Neuronal stem cell (in vitro differentiated cells): ENCODE measurements at places on chromosomes 16 and 17.
A peak's percentile ranks its signal among the peaks of the same experiment; 100 is the strongest.

- H3K36me3 ChIP-seq = no peaks in the 10 kb centered on the region
- peaks cover 11% of the 10 kb centered on the region for H3K4me1 ChIP-seq
- no peaks in the 10 kb centered on the region for H3K27me3 ChIP-seq
- no peak overlapping the region for H3K27ac ChIP-seq
- no peak overlapping the region for H3K4me3 ChIP-seq
Observed at GRCh38 chr17:27532269-27533263, 76.3 kb downstream of the KSR1 start.

DNA sequence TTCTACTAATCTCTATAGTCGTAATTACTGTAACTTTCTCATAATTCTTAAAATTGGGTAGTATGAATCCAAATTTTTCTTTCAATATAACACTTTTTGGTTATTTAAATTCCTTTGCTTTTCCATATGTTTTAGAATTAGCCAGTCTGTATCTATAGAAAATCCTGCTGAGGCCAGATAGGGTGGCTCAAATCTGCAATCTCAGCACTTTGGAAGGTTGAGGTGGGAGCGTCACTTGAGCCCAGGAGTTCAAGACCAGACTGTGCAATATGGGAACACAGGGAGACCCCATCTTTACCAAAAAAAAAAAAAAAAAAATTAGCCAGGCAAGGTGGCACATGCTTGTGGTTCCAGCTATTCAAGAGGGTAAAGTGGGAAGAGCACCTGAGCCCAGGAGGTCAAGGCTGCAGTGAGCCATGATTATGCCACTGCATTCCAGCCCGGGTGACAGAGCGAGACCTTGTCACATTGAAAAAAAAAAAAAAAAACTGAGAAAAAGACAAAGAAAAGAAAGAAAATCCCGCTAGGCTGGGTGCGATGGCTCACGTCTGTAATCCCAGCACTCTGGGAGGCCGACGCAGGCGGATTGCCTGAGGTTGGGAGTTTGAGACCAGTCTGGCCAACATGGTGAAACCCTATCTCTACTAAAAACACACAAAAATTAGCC lies 9.3 kb downstream of the TERF2 start:
- no peak for DNase-seq
- H3K36me3 ChIP-seq = peaks cover 15% of the 10 kb centered on the region
- no peak overlapping the region for H3K4me3 ChIP-seq
- H3K27me3 ChIP-seq = no peaks in the 10 kb centered on the region
- no peak overlapping the region for H3K27ac ChIP-seq

GRCh38 chr16:70472786-70473433 lies 18.5 kb downstream of the FCSK start:
- no peak overlapping the region for H3K4me3 ChIP-seq
- H3K4me1 ChIP-seq = peaks cover 4% of the 10 kb centered on the region
- H3K36me3 ChIP-seq = peaks cover 6% of the 10 kb centered on the region
- no peak overlapping the region for H3K27ac ChIP-seq
- no peak for DNase-seq

DNA sequence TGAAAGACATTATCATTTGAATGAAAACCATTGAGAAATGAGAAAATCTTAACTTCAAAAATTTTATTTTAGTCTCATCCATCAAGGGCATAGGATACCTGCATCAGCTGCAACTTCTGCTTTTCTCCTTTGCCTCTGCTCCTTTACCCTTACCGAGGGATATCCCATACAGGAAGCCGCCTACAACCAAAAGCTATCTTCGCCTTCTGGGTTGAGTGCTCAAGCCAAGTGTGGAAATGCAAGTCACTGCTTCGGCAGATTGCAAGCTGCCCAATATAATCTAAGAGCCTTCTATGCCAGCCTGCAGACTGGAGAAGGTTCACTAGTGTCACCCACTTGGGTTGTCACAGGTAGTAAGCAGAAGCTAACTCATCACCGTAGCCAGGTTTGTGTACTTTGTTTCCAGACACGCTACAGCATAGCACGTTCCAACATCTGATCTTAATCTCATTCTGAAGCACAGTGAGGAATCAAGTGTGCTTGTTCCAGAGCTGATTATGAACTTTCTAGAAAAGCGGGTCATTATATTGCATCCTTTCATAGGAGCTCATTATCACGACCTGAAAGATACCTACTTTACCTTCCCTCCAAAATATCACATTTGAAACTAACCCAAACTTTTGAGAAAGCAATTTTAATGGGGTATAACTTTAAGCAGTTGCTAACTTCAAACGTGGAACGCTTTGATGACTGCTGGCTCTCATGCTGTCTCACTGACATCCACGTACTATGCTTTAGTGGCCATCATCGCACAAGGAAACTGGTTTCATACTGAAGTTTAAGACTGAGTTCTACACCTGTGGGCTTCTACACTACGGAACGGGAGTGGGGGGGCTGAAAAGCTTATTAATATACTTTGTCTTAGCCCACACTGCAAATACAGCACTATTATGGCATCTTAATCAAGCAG lies 8.0 kb upstream of the UNK start:
- H3K27ac ChIP-seq = no peak overlapping the region
- no peak for DNase-seq
- no peak overlapping the region for H3K4me3 ChIP-seq
- H3K36me3 ChIP-seq = peaks cover 44% of the 10 kb centered on the region
- H3K27me3 ChIP-seq = no peaks in the 10 kb centered on the region
- H3K4me1 ChIP-seq = peaks cover 6% of the 10 kb centered on the region

DNA sequence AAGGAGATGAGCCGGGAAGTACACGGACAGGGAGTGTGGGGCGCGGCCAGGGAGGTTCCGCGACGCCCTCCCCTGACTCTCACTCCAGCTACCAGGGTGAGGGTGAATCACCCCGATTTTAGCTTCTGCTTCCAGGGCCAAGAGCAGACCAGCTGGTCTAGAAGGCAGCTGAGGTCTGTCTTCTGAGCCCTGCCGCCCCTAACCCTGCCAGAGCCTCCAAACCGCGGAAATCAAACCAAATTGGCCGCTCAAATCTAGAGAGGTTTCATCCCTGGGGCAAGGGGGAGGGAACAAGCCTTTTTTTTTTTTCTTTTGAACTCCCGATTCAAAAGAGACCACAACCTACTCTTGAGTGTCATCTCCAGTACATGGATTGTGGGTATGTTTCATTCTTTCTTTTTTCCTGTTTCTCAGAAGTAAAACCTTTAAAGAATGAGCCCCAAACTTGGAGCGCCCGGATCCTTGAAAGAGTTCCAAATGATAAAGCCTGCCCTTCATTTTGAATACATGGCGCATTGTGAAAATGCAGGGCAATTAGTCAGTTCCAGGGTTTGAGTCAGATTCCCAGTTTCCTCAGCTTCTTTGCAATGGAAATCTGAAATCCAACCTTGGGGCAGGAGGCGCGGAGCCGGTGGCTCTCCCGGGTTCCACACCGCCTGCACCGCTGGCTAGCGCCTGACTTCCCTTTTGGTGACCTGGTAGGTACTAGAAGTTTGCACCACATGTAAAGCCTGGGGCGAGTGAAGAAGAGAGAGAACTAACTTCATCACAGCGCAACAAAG lies 16.5 kb upstream of the ZFHX3 start:
- H3K36me3 ChIP-seq = no peaks in the 10 kb centered on the region
- H3K4me1 ChIP-seq = peaks cover 45% of the 10 kb centered on the region
- H3K27me3 ChIP-seq = peaks cover 40% of the 10 kb centered on the region
- peak; percentile 36 for DNase-seq
- no peak overlapping the region for H3K27ac ChIP-seq
- no peak overlapping the region for H3K4me3 ChIP-seq

- H3K4me3 ChIP-seq = no peak overlapping the region
- H3K4me1 ChIP-seq = peaks cover 3% of the 10 kb centered on the region
- no peak overlapping the region for H3K27ac ChIP-seq
- no peaks in the 10 kb centered on the region for H3K36me3 ChIP-seq
- no peaks in the 10 kb centered on the region for H3K27me3 ChIP-seq
Observed at GRCh38 chr16:66964049-66964448, 3.0 kb downstream of the CES3 start.

- no peak overlapping the region for H3K4me3 ChIP-seq
- no peaks in the 10 kb centered on the region for H3K27me3 ChIP-seq
- no peak for DNase-seq
Observed at GRCh38 chr16:53053967-53054669, 673 bp upstream of the CHD9 start.

- no peaks in the 10 kb centered on the region for H3K27me3 ChIP-seq
- H3K4me3 ChIP-seq = no peak overlapping the region
- H3K27ac ChIP-seq = no peak overlapping the region
- H3K4me1 ChIP-seq = peaks cover 32% of the 10 kb centered on the region
- no peaks in the 10 kb centered on the region for H3K36me3 ChIP-seq
- DNase-seq = no peak
Observed at GRCh38 chr16:85474621-85475217, 138.4 kb upstream of the GSE1 start.

- no peaks in the 10 kb centered on the region for H3K36me3 ChIP-seq
- peaks cover 58% of the 10 kb centered on the region for H3K27me3 ChIP-seq
- no peak overlapping the region for H3K27ac ChIP-seq
- no peak overlapping the region for H3K4me3 ChIP-seq
Observed at GRCh38 chr16:88922114-88922825, 54.7 kb downstream of the CBFA2T3 start.

GRCh38 chr17:4901648-4902344 lies 1.1 kb downstream of the CHRNE start:
- H3K36me3 ChIP-seq = peaks cover 4% of the 10 kb centered on the region
- H3K27ac ChIP-seq = no peak overlapping the region
- H3K27me3 ChIP-seq = no peaks in the 10 kb centered on the region
- DNase-seq = no peak

- H3K27me3 ChIP-seq = no peaks in the 10 kb centered on the region
- H3K4me3 ChIP-seq = no peak overlapping the region
- H3K4me1 ChIP-seq = no peaks in the 10 kb centered on the region
- no peaks in the 10 kb centered on the region for H3K36me3 ChIP-seq
- no peak for DNase-seq
- no peak overlapping the region for H3K27ac ChIP-seq
Observed at GRCh38 chr16:66689282-66689681, 7.3 kb downstream of the CMTM4 start.

DNA sequence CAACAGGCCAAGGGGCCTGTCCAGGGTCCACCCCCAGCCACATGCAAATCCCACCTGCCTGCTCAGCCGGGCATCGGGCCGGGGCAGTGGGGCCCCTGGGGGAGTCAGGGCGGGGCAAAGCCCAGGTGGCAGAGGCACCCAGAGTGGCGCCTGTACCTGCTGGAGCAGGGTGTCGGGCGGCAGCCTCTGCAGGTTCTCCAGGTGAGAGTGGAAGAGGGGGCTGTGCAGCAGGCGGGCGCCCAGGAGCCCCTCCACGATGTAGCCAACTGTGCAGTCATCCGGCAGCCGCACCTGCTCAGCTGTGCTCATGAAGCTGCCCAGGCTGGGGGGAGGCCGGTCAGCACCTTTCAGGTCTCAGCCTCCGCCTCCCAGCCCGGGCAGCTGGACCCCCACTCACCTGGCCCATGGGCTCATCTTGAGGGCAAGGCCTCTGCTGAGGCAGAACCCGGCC lies 2.1 kb downstream of the RFNG start:
- peaks cover 47% of the 10 kb centered on the region for H3K36me3 ChIP-seq
- no peak for DNase-seq
- H3K27me3 ChIP-seq = no peaks in the 10 kb centered on the region
- peaks cover 7% of the 10 kb centered on the region for H3K4me1 ChIP-seq
- peak overlapping the region; percentile 12 for H3K4me3 ChIP-seq
- no peak overlapping the region for H3K27ac ChIP-seq
